ENCODE measurements at places on chromosomes 2 and 18.
A peak's percentile ranks its signal among the peaks of the same experiment; 100 is the strongest.

GRCh38 chr2:163324677-163325076 is 411.1 kb downstream of the FIGN start:
- DNase-seq, result no peak

GRCh38 chr2:63055226-63056106 is 4.8 kb downstream of the OTX1 start:
- peak; percentile 36 for DNase-seq

- no peak for DNase-seq
Observed at GRCh38 chr2:10740226-10740625, 18.8 kb downstream of the ATP6V1C2 start.

GRCh38 chr2:147560810-147561535 is 283.9 kb upstream of the ACVR2A start:
- DNase-seq, result no peak

- DNase-seq, result no peak
Observed at GRCh38 chr2:76446872-76447271, 736.2 kb upstream of the GCFC2 start.

GRCh38 chr2:120091436-120091835 is 78.6 kb downstream of the EPB41L5 start:
- no peak for DNase-seq

- DNase-seq, result no peak
Observed at GRCh38 chr2:222289278-222290160, 9.3 kb downstream of the PAX3 start.

All from GM03348 (cell line).